ENCODE measurements at places on chromosomes 6 and 20.

DNA sequence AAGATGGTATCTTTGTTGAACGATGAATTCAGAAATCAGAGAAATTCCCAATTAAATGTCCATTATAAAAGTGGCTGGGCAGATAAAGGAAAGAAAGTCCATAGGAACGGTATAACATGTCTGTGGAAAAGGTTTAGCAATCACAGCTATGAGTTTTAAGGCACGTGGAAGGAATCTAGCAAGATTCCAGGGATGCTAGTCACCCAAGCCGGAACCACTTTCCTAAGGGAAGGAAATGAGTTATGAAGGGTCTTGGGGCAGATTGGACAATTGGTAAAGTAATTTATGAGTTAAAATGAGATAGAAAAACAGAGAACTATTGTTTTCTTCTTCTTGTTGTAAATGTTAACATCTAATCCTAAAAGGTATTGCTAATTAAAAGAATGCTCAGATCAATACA, 384.8 kb downstream of the ADGRB3 start:
- peak; percentile 86 for DNase-seq

GRCh38 chr20:22805219-22805618, 220.8 kb upstream of the FOXA2 start:
- no peak for DNase-seq

GRCh38 chr6:55756531-55757031, 118.8 kb downstream of the BMP5 start:
- DNase-seq, result no peak

DNA sequence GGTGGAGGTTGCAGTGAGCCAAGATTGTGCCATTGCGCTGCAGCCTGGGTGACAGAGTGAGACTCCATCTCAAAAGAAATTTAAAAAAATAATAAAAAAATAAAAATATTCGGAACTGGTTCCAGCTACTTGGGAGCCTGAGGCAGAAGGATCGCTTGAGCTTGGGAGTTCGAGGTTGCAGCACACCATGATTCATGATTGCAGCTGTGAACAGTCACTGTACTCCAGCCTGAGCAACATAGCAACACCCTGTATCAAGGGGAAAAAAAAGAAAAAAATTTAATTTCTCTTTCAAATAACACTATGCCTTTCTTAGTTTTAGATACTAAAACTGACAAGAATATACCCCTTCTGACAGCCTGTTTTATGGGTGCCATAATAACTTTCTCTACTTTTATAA, 10.5 kb downstream of the KDM1B start:
- no peak for DNase-seq

GRCh38 chr6:142474531-142475289, 172.9 kb downstream of the ADGRG6 start:
- DNase-seq, result peak; percentile 61

- no peak for DNase-seq
Observed at GRCh38 chr6:35417979-35418661, 34.0 kb upstream of the FANCE start.

GRCh38 chr6:149135809-149136208, 181.7 kb upstream of the TAB2 start:
- DNase-seq, result no peak

DNA sequence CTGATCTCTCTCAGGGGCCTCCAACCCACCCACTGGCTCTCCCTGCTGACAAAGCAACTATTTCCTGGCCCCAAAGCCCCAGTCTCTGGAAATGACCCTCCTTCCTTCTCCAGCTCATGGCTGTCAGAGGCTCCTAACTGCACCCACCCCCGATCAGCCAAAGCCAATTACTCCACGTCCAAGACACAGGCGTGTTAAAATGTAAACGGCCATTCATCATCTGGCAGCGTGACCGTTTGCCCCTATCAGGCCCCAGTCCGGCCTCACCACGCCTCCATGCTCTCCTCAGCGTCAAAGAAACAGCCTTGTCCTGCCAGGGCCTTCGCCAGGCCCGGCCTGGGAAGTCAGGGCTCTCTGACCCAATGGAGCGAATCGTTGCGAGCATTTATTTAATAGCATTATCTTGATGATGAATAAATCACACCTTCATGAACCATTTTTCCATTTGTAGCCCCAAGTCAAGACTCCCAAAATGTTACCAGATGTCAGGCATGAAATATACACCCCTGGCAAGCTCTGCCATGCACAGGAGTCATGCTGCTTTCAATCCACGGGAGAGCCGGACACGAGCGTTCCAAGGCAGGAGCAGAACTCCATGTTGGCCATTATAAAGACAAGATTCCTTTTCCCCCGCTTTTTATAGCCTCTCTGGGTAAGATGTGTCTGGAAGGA, 17.7 kb downstream of the RIPOR3 start:
- no peak for DNase-seq

- peak; percentile 61 for DNase-seq
Observed at GRCh38 chr6:69907981-69908498, 41.7 kb downstream of the COL19A1 start.

GRCh38 chr6:43914272-43915147, 144.5 kb downstream of the VEGFA start:
- no peak for DNase-seq

- DNase-seq, result no peak
Observed at GRCh38 chr6:16729183-16729691, 32.0 kb downstream of the ATXN1 start.

DNA sequence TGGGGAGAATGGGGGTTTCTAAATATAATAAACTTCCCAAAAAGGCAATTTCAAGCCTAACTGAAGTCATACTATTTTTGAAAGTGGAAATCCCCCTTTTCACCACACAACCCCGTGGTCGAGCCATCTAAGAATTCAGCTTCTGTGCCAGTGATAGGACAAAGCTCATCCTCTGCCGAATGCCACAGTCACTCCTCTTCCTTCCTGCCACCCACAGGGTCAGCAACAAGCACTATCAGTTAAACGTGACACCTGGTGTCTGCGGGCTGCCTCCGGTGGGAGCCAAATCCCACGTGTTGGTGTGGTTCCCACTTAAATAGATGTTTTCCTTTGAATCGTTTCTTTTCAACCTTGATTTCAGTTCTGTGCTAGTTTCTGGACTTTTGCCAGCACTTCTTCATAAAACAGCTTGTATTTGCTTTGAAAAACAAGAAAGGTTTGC, 60.7 kb downstream of the TNFAIP3 start:
- no peak for DNase-seq

- DNase-seq, result no peak
Observed at GRCh38 chr6:48426636-48427035, 315.6 kb upstream of the PTCHD4 start.

- DNase-seq, result no peak
Observed at GRCh38 chr6:136890194-136890839, 31.8 kb upstream of the SLC35D3 start.

DNA sequence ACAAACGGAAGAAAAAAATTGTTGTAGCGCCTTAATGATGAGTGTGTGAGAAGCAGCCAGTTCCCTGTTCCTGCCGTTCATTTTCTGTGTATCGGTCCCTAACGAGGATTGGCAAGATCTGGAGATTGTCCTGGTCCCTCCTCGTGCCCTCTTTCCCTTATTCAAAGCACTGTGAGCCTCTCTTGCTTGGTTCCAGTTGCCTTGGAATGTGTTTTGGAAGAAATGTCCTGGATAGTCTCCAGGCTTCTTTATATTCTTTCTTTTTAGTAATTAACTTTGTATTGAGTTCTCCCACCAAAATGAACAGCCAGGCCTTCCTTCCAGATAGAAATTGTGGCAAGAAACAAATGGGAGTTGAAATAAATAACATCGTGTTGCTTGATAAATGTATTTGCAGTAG, 348.3 kb downstream of the CDH26 start:
- no peak for DNase-seq

DNA sequence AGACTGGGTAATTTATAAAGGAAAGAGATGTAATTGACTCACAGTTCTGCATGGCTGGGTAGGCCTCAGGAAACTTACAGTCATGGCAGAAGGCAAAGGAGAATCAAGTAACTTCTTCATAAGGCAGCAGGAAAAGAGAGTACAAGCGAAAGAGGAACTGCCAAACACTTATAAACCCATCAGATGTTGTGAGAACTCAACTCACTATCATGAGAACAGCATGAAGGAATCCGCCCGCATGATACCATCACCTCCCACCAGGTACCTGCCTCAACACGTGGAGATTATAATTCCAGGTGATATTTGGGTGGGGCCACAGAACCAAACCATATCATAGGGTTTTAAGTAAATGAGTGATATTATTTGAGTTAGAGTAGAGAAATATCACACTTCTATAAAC, 189.3 kb downstream of the TSHZ2 start:
- no peak for DNase-seq

DNA sequence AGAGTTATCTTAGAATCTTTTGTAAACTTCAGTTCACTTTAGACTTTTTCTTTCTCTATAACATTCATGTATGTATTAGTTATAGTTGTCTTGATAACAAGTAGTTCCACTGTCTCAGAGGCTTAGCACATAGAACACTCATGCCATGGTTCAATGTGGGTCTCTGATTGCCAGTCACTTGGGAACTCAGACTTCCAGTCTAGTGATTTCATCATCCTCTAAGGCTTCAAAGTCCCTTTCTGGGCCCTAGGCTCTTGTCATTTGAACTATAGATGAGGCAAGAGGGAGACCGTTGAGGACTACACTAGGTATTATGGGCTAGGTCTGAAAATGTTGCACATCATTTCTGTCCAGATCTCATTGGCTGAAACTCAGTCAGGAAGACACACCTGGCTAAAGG, 8.4 kb upstream of the EEF1E1 start:
- no peak for DNase-seq

GRCh38 chr20:62571669-62572344, 70.5 kb upstream of the SLCO4A1 start:
- no peak for DNase-seq

- no peak for DNase-seq
Observed at GRCh38 chr6:99446076-99446475, 21.0 kb upstream of the PNISR start.

DNA sequence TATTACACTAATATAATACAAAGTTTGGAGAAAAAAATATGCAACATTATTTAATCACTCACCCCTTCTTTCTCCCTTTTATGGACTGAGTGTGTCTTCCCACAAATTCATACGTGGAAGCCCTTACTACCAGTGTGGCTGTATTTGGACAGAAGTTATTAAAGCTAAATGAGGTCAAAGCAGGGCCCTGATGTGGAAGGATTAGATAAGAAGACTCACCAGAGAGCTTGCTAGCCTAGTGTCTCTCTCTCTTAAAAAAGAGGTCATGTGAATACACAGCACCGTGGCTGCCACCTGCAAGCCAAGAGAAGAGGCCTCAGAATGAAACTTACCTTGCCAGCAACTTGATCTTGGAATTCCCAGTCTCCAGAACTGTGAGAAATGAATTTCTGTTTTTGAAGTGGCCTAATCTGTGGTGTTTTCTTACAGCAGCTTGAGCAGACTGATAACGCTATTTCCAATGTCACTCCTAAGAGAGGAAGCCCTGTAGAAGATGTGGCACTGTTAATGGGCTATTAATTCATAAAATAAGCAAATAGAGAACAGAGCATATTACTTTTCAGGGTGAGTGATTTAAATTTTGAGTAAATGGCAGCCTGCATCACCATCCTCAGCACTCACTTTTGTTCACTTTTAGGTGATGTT, 233.4 kb downstream of the TBC1D7 start:
- DNase-seq, result no peak

- DNase-seq, result peak; percentile 58
Observed at GRCh38 chr6:108133594-108134179, 32.1 kb upstream of the NR2E1 start.

GRCh38 chr20:58286729-58287128, 22.8 kb upstream of the RAB22A start:
- DNase-seq, result no peak

DNA sequence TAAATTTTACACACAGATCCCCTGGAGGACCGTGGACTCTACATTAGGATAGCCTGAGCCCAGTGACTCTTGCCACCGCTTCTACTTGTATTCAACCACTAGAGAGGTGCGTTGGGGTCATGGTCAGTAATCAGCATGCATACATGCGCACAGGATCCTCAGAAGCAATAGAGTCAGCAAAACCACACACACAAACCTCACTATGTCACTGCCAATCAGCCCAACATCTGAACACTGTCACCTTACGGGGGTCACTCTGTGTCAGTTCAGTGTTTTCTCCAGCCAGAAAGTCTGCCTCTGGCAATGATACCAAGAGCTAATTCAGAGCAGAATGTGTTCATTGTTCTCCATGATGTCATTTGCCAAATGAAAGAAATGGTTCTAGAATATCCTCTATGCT, 225.3 kb downstream of the KHDC1L start:
- DNase-seq, result no peak

All from kidney capillary endothelial cell (primary cell).